Osteoblast (primary cell): ENCODE measurements at places on chromosomes 2 and 18. TPM values are rescaled to one million over a fixed set of nuclear protein-coding genes. Genes with fewer than 3 reads are reported as not detected.

Gene POTEF
- 0.29 TPM in 1 of 2 replicates, not detected in the other for total RNA-seq

Gene TXNDC2
- total RNA-seq, result 0.29 and 0.36 TPM in 2 replicates

Gene SOCS6
- total RNA-seq, result 33.6 and 38.7 TPM in 2 replicates

Gene IL1R2
- total RNA-seq, result 0.36 and 0.88 TPM in 2 replicates

Gene CYP27A1
- total RNA-seq, result 21.2 and 25.0 TPM in 2 replicates

Gene ANKRD30BL
- total RNA-seq, result 0.29 TPM in 1 of 2 replicates, not detected in the other

Gene MOGAT1
- not detected in 2 replicates for total RNA-seq

Gene ZDBF2
- 9.1 and 12.7 TPM in 2 replicates for total RNA-seq

Gene FSIP2
- total RNA-seq, result under 0.01 TPM in 2 replicates

DNA sequence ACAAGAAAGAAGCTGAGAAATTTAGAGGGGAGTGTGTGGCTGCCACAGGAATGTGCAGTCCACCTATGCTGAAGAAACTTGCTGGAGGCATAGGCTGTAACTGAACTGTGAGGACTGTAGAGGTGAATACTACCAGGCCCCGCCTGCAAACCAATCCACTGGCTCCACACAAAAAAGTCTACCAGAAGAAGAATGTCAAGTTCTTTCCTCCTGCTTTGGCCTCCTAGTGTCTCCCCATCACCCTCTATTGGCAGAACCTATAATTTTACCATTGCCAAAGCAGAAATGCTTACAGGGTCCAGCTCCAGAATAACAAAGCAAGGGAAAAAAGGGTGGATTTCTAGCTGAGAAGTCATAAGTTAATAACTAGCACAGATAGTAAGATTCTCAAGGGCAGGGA, 5.9 kb upstream of the ATP5MC3 start:
- DNase-seq, result no peak

DNA sequence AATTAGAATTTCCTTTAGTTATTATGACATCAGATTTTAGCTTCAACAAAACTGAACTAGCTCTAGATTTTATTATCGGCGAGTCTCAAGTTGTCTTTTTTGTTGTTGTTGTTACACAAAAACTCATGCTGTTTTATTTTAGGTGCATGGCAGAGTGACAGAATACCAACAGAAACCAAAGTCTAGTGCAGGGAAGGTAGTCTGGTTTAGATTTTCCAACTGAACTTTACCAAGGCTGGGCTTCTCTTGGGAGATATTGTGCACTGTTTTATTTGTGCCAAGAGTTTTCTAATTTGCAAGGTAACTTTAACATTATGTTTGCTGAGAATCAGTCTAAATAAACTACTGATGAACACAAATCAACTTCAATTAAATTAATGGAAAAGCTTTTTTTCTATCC, 43.6 kb upstream of the RASGRP3 start:
- no peak for DNase-seq

DNA sequence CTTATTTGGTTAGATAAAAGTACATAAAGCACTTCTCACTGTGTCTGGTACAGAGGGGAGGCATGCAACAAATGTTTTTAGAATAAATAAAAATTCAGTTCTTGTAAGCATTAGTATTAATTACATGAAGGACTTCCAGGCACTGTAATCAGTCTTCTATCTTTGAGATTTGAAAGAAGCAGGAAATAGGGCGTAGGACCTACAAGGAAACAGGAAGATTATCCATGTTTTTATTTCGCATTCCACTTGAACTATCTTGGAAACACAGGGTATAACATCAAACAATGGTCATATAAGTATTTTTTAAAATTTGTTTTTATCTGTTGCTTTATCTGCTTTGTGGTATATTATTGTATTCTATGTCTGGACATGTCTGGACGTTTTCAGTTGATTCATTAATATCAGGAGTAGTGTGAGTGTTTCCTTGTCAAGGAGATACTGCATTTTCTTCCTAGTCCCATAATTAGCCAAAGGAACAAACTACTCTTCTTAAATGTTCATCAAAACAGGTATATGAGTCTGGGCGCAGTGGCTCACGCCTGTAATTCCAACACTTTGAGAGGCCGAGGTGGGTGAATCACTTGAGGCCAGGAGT, 32.5 kb downstream of the BMPR2 start:
- no peak for DNase-seq

- no peak for DNase-seq
Observed at GRCh38 chr2:40416486-40416885, 35.4 kb downstream of the SLC8A1 start.

GRCh38 chr2:74975016-74975415, 16.6 kb downstream of the POLE4 start:
- no peak for DNase-seq

- DNase-seq, result peak; percentile 87
Observed at GRCh38 chr2:105576440-105577241, 168.1 kb upstream of the NCK2 start.

DNA sequence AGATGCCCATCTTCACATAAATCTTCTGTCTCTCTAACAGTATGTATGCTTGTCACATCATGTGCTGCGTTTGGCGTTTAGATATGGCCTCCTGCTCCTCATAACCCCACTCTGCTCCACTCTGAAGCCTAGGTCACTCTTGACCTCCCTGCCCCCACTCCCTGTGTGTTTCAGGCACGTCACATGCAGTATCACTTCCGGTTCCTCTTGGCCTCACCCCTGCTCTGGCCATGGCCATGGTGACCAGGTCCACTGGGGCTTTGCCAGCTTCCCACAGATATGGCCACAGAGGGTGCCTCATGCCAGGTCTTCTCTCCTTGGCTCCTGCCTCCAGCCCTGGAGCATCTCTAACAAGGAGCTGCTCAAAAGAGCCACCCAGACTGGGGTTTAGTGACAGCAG, 160.0 kb downstream of the RNF152 start:
- no peak for DNase-seq

GRCh38 chr18:44374966-44375365, 305.7 kb upstream of the SETBP1 start:
- no peak for DNase-seq

DNA sequence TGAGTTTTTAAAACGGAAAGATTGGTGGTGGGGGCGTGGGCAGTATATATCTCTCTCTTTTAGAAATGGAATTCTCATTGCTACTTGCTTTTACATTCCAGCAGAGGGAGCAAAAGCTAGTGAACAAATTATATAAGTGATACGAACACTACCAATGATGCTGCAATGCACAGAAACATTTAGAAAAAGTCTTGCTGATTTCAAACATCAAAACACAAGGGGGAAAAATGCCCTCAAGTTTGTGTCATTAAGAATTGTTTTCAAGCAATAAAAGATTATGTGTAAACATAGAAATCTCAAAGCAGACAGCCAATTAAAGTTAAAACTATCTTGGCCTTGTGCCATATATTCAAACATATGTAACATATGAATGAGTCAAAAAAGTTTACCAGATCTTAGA, 296.3 kb upstream of the KCNJ3 start:
- no peak for DNase-seq

GRCh38 chr2:200267350-200267749, 39.1 kb upstream of the SPATS2L start:
- DNase-seq, result no peak

- no peak for DNase-seq
Observed at GRCh38 chr2:16071039-16071864, 130.9 kb downstream of the MYCN start.

DNA sequence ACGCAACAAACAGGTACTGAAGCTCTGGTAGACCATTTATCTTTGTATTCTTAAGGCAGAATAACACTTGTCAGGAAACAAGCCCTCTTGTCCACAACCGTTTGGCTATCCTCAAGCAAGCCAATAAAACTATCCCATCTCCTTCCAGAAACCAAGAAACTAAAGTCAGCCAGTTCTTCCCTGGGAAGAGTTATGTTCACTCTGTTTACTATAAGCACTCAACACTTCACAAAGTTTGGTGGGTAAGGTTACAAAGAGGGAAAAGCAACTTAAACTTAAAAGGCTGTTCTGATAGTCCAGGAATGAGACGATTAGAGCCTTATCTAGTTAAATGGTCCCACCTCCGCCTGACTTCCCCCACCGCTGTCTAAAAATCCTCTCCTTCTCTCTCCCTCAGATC, 25.6 kb downstream of the LRP2 start:
- DNase-seq, result no peak

DNA sequence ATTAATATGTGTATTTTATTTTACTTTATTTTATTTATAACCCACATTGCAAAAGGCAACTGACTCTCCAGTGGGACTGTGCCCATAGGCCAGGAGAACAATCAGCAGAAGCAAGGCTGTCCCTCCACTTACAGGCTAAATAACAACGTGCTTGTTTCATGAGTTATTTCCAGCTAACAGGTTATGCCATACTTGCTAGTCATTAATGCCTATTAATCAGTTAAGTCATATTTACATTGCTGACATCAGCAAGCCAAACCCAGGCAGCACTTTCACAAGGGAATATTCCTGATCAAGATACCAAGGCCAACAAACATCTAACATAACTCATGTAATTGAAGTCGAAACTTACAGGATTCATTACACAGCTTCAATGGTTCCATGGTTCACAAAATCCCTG, 92.1 kb downstream of the EN1 start:
- DNase-seq, result no peak

GRCh38 chr2:231228974-231229529, 30.6 kb downstream of the ARMC9 start:
- DNase-seq, result no peak

DNA sequence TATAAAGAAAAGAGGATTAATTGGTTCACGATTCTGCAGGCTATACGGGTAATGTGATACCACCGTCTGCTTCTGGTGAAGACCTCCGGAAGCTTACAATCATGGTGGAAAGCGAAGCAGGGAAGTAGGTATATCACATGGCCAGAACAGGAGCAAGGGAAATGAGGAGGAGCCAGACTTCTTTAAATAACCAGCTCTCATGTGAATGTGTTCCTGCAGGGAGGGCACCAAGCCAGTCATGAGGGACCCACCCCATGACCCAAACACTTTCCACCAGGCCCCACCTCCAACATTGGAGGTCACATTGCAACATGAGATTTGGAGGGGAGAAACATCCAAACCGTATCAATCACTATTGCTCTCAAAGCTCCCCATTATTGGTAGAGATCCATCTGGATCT, 61.8 kb downstream of the EFEMP1 start:
- no peak for DNase-seq

GRCh38 chr18:11669271-11669947, 19.7 kb upstream of the GNAL start:
- no peak for DNase-seq

DNA sequence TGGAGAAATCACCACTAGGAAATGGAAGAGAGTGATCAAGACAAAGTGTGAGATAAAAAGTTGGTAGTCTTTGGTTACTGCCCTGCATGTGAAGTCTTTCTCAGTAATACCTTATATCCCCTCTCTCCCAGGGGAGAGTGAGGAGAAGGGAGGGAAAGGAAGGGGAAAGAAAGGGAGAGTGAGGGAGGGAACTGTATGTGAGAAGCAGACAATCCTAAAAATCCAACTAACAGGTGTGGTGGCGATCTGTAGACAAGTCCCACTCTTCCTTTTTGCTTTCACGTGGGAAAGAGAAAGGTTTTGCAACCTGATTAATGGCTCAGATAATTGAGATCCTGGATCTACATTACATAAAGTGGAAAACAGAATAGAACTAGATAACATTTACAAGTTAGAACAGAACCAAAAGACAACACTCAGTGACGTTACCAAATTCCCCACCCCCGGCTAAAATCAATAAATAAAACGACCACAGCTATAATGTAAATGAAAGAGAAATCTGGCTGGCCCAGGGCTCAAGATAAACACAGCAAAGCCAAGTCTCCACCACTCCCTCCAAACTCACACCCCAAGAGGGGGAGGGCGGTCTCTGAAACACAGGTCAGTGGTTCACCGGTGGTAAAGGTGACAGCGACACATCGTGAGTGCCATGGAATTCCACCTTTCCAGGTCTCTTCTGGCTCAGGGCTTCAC, 10.0 kb upstream of the APCDD1 start:
- no peak for DNase-seq

DNA sequence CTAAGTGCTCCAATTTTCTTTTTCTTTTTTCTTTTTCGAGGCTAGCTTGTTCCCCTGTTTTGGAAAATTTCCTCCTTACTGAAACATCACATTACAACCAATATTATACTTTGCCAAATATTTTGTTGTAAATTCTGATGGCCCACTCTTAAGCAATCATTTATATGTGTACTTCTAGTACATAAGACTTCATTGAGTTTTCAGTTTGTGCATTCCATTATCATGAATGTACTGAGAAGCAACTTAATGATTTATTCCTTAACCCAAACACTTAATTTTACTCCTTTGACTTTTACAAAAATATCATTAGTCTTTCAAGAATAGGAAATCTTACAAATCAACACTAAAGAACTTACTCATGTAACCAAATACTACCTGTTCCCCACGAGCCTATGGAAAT, 242.4 kb downstream of the ARHGAP15 start:
- DNase-seq, result no peak

- no peak for DNase-seq
Observed at GRCh38 chr2:69272803-69273471, 114.1 kb downstream of the GFPT1 start.

GRCh38 chr18:8106603-8107002, 502.6 kb upstream of the RAB12 start:
- no peak for DNase-seq

GRCh38 chr2:23492921-23493320, 107.9 kb downstream of the KLHL29 start:
- DNase-seq, result no peak

GRCh38 chr2:210199186-210199765, 26.0 kb downstream of the ACADL start:
- DNase-seq, result no peak

DNA sequence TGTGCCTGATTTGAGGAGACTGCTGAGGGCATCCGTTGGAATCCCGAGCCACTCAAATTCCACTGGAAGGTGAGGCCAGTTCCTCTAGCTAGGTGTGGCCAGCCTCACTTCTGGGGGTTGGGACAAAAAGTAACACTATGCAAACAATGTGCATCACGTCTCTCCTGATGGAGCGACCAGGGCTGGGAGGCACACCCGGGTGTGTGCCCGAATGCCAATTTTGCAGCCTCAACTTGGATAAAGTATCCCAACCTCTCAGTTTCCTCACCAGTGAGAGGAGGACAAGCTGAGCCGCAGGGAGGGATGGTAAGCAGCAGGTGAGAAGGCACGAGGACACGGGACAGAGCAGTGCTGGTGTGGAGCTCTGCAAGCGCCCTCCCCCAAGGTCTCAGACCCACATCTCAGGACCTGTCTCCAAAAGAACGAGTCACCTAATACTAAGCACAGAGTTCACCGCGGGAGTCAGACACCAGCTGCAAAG, 218.3 kb downstream of the HAUS1 start:
- DNase-seq, result no peak
